ENCODE measurements at places on chromosomes 6 and 20. TPM values are rescaled to one million over a fixed set of nuclear protein-coding genes. Genes with fewer than 3 reads are reported as not detected.

GRCh38 chr6:90393232-90393884 lies 96.7 kb upstream of the BACH2 start:
- H3K27me3 ChIP-seq = no peaks in the 10 kb centered on the region
- no peaks in the 10 kb centered on the region for H3K4me1 ChIP-seq
- no peak overlapping the region for H3K27ac ChIP-seq
- no peaks in the 10 kb centered on the region for H3K36me3 ChIP-seq
- H3K4me3 ChIP-seq = no peak overlapping the region

Gene ZSCAN23
- 2.2 TPM for total RNA-seq

- no peaks in the 10 kb centered on the region for H3K4me1 ChIP-seq
- H3K27ac ChIP-seq = no peak overlapping the region
- peaks cover 44% of the 10 kb centered on the region for H3K27me3 ChIP-seq
- H3K36me3 ChIP-seq = no peaks in the 10 kb centered on the region
- no peak overlapping the region for H3K4me3 ChIP-seq
These were observed 94.8 kb downstream of the CD40 start for GRCh38 chr20:46212876-46213275.

DNA sequence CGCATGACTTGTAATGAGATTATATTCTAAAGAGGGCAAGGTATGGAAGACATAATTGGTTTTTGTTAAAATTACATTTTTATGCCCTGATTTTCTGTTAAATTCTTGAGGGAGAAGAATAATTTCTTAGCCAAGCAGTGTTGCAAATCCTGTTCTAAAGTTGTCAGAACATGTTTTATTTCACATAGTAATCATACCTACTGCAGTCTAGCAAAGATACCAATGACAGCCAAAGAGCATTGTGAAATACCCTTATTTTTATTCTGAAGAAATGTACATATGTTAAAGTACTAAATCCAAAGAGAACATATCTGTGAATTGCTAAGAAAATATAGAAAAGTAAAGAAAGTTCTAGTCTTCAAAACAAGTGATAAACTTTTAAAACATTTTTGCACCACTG lies 39.6 kb upstream of the SMIM8 start:
- no peak for DNase-seq
- H3K4me1 ChIP-seq = no peaks in the 10 kb centered on the region
- H3K36me3 ChIP-seq = no peaks in the 10 kb centered on the region
- peaks cover 7% of the 10 kb centered on the region for H3K27me3 ChIP-seq

DNA sequence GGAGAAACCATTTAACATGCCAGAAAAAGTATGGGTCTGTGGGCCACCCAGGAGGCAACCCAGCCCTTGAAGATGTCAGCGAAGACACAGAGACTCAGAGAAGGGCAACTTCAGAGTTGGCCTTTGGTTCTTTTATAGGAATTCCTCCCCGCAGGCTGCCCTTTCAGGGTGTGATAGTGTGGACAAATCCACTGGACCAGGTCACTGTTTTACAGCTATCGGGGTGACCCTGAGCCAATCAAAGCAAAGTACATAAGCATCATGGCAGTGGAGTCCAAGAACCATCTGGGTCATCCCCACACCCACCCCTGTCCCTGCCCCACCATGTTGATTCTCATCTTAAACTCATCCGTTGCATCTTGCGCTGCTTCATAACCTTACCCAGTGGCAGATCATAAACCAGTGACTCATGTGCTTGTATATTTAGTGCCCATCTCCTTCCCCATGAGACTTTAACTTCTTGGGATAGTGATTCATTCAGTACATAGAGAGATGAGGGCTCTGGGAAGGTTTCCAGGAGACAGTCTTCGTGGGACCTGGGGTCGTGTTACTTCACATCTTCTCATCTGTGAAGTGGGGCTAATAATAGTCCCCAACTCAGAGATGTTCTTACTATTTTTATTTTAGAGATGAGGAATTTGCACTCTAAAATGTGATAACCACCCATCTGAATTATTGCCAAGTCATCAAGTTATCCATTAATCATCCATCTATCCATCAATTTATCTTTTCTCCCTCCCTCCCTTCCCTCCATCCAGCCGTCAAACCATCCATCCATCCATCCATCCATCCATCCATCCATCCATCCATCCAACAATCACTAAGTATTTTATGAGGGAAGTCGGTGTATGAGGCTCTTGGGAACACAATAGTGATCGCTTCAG lies 51.0 kb downstream of the EDN3 start:
- no peaks in the 10 kb centered on the region for H3K36me3 ChIP-seq
- H3K4me1 ChIP-seq = no peaks in the 10 kb centered on the region
